NCI-H2081 (cell line): ENCODE measurements at places on chromosomes 5 and 9.

DNA sequence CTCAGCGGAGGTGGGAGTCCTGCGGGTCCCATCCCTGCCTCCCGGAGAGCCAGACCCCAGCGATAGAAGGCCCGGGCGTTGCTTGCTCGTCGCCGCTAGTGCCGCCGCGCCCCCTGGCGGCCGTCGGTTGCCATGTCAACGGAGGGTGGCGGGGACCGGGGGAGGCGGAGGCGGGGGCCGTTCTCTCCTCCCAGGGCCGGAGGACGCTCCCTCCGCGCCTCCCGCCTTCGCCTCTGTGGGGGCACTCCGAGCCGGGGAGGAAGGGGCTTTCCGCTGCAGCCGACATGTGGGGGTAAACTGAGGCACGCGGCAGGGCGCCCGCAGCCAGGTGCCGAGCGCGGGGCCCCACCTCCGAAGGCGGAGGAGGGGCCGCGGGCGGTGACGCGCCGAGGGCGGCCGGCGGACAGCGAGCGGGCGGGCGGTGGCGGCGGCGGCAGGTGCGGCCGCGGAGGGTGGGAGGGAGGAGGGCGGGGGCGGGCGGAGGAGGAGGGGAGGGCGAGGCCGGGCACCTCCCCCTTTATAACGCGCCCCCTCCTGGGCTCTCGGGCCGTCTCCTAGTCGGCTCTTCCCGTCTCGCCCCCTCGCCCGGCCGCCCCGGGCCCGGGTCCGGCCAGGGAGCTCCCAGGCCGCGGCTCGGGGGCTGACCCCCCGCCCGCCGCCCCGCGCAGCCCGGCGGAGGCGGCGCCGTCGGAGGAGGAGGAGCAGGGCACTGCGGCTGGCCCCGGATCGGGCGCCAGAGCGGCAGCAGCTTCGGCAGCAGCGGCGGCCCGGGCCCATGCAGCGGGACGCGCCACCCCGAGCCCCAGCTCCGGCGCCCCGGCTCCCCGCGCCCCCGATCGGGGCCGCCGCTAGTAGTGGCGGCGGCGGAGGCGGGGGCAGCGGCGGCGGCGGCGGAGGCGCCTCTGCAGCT is 556 bp upstream of the CDK9 start:
- DNase-seq, result peak; percentile 78

GRCh38 chr5:1282131-1282992 is 12.5 kb downstream of the TERT start:
- no peak for DNase-seq

DNA sequence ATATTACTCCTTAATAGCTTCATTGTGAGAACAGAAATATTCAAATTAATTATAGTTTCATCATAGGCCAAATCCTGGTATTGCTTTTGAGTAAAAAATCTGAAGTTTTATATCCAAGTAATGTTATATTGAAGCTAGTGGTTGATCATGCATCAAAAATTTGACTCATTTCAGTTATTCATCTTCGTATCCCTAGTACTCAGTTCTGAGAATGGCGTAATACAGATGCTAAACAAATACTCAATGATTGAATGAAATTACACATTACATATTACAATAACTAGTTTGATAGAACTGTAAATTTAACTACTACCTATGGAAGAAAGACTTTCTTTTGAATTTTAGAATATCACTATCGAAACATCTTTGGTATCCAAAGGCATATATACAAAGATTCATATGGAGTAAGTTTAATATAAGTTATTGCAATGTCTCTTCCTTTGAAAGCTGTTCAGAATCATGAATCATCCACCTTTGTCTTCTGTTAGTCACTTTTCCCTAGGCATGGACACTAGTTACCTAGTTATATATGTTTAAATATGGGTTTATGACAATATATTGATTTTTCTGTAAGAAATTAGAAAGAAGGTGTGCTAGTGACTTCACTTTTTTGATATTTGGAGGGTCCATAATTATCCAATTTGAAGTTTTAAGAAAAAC is 5.0 kb upstream of the ZNF462 start:
- no peak for DNase-seq

GRCh38 chr5:41707853-41708603 is 162.2 kb downstream of the OXCT1 start:
- peak; percentile 20 for DNase-seq

- no peak for DNase-seq
Observed at GRCh38 chr9:76720245-76720644, 44.0 kb upstream of the PCA3 start.

DNA sequence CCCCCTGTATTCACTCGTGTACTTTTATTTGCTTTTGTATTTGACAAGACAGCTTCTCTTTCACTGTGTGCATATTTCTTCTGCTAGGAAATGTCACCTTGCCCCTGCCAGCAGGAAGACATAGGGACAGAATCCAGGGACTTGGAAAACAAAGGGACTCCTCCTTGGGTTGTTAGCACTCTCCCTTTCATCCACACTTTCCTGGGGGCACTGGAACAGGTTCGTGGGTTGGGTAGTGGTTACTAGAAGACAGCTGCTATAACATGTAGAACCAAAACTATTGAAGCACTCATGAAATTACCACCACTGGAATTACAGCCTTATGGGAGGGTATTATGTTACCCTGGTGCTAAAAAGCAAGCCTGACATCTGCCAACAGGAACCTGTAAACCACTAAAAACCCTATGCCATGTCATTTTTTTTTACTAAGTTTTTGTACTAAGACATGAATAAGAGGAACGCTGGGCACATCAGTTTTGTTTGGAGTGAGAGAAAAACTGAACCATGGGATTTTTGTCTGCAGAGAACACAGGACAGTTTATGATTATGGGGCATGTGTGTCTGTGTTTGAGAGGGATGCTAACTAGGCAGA is 4.7 kb upstream of the CCL28 start:
- DNase-seq, result no peak

DNA sequence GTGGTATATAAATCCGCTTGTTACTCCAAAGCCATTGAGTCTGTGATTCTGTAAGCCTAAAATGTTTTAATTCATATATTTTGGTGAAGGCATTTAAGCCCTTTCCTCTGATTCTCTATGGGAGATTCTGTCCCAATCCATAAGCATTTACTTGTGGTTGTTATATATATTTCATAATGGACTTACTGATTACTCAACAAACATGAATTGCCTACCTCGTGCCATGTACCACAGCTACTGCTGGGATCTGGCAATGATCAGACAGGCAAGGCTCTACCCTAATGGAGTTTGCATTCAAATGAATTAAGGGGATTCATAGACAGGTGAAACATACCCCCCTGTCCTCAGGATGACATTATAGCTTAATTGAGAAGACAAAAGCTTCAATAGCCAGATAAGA is 54.5 kb downstream of the C9orf152 start:
- no peak for DNase-seq

- DNase-seq, result no peak
Observed at GRCh38 chr5:35230038-35230611, at the start of gene PRLR. PRLR (minus strand) TSS chr5:35230487; CDS start chr5:35089620, 140,867 bp downstream.

DNA sequence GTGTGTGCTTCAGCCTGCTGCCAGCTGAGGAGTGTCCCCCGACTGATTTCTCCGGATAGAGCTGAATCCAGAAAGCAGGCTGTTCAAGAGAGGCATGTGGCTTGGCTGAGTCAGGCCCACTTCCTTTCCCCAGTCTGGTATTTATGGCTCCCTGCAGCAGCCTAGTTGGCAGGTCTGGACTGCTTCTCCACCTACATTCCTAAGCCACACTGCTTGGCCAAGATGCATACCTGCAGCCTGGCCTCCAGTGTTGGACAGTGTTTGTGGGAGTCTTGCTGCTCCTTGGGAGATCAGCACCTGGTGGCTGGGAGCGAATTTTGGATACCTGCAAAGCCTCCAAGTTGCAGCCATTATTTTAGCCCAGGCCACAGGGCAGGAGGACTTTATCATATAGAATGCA is 670.8 kb downstream of the ACTL7B start:
- DNase-seq, result no peak

DNA sequence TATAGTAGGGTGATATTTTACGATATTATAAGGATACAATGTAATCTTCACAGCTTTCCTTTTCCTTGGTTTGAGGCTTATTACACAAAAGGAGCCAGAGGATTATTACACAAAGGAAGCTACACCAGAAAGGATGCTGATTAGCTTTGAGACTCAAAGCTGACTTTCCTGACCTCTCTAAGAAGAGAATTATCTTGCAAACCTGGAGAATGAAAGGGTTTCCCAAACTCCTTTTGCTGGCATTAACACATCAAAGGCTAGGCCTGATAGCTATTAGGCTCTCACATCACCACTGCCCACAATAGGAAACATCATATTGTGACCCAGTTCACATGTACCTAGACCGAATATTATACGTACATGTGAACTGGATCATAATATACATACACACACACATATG is 34.2 kb upstream of the CHD1 start:
- no peak for DNase-seq

DNA sequence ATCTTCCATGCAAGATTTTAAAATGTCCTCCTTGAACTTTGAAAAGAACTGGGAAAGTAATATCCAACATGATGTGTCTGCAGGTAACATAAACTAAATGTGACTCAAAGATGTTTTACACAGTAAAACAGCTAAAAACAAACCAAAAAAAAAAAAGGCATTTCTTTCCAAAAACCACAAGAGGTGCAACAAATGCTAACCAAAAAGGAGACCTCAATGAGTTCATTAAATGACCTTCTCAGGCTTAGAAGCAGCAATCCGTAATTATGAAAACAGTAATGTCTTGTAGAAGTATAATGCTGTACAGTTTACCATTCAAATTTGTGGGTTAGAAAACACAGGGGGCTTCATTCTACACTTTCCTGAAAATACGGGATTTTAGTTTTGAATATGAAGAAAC is 2.5 kb downstream of the RNF145 start:
- no peak for DNase-seq

DNA sequence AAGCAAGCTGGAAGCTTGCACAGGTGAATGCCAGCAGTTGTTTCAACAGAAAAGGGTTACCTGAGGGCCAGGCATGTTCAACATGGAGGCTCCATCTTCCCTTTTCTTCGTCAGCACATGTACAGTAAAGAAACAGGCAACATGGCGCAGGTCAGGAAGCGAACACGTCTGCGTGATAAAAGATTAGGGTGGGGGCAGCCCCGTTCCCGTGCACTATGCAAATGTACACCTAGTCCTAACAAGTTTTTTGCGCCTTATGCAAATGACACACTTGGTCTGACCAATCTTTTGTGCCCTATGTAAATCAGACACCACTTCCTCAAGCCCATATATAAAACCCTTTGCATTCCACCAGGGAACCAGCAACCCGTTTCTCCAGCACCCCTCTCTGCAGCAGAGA is 452.1 kb upstream of the PTPRD start:
- DNase-seq, result no peak

DNA sequence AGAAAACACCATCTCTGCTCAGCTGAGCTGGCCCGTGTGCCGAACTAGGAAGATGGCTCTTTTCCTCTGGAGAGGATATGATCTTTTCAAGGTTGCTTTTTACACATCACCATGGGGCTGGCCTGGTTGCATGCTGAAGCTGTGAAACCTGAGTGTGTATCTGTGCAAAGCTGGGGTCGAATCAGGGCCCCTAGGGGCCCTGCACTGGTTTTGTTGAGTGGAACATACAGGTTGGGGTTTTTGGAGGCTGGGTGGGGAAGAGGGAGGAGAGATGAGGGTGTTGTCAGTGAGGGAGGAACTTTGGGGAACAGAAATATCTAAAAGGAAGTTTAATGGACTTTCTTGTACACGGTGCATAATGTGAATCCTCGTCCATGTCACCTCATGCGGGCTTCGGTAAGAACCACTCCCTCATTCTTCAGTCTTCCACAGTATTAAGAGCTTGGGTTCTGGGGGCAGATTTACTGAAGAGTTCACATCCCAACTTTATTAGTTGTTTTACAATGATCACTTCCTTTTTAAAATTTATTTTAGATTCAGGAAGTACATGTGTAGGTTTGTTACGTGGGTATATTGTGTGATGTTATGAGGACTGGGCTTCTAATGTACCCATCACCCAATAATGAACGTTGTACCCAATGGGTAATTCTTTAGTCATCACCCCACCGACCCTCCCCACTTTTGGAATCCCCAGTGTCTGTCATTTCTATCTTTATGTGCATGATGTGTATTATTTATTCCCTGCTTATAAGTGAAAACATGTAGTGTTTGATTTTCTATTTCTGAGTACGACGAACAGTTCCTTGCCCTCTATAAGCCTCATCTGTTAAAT is 238.2 kb downstream of the NR3C1 start:
- no peak for DNase-seq

- no peak for DNase-seq
Observed at GRCh38 chr5:115501464-115502210, 42.9 kb downstream of the FEM1C start.

DNA sequence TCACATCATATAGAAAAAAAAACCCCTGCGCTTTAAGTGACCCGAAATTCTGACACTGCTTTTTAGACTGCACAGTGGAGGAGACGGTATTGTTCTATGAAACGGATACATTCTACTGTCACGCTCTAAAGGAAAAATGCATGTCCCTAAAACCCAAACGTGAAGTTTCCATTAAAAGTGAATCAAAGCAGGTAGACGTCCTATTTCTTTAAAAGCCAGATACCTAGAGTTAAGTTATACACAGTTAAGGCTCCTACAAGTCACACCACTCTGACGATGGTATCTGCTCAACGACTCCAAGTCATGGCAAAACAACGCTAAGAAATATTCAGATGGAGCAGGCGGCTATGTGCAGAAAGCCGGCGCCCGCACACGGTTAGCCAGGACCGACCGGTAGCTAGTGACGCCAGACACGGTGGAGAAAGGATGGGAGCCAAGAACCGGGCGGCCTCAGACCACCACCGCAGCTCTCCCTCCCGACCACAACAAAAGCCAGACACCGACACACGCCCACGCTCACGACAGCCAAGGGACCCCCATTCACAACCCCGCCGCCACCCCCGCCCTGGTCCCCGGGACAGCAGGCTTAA is 734 bp downstream of the SKP1 start:
- no peak for DNase-seq

DNA sequence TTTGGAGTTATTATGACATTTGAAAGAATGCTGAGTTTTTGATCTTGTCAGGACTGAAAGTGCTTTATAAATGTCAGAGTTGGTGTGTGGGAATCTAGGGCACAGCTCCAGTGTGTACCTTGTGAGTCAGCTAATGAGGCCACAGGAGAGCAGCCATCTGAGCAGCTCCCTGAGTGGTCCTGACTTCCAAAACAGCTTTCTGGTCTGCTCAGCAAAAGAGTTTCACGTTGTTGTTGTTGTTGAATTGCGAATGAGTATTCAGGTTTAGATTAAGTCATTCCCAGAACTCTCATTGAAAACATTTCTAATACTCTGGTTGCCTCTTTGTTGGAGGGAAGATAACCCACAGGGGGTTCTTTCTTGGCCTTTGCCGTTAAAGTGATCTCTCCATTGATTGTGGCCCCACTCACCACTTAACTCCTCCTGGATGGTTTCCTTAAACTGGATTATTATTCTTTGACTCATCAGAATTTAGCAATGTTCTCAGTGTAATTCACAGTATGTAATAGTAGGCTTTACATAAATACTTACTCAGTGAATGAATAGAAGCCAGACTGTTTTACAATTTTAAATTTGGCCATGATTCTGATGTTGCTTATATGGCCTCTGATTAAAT is 125.1 kb upstream of the SGCD start:
- no peak for DNase-seq
